ENCODE measurements at places on chromosomes 1 and 21.

- no peak for DNase-seq
Measured at GRCh38 chr1:22443332-22443731, 8.3 kb upstream of the ZBTB40 start.

DNA sequence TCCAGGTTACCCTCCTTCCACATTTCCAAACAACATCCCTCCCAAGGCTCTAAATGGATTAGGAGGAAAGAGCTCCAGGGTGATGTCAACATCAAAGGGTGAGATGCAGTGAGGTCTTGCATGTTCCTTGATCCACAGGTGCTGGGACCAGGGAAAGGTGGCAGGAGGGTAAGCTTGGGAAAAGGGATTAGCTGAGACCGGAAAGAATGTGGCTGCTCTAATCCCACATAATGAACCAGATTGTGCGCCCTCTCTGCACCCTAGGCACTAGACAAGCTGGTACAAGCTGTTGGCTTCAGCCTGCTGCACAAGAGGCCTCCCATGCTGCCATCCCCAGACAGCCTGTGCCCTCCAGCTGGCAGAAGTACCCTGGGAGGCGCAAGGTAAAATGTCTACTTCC, 34.9 kb downstream of the PLXNA2 start:
- no peak for DNase-seq

DNA sequence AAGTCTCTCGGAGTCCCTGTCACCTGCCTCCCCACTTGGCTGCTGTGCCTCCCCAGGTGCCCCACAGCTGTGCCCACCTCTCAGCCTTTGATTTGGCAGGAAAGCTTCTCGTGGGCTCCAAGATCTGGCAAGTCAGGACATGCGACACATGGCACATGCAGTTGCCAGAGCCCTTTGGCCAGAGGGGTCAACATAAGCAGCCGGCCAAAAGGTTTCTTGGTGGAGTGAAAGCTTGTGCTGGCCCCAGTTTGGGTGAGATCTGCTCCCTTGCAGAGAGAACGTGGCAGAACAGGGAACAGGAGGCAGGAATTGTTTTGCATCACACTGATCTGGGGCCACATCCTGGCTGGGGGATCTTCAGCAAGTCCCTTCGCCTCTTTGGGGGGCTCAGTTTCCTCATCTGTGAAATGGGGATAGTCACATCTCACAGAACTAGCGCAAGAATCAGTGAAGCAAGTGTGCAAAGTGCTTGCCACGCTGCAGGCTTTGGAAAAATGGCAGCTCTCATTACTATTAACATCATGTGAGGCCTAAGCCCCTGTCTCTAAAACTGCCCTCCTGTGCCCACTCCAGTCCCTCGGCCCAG, 232.6 kb downstream of the TRABD2B start:
- DNase-seq, result no peak

GRCh38 chr1:116104667-116105066, 6.5 kb upstream of the MAB21L3 start:
- no peak for DNase-seq

DNA sequence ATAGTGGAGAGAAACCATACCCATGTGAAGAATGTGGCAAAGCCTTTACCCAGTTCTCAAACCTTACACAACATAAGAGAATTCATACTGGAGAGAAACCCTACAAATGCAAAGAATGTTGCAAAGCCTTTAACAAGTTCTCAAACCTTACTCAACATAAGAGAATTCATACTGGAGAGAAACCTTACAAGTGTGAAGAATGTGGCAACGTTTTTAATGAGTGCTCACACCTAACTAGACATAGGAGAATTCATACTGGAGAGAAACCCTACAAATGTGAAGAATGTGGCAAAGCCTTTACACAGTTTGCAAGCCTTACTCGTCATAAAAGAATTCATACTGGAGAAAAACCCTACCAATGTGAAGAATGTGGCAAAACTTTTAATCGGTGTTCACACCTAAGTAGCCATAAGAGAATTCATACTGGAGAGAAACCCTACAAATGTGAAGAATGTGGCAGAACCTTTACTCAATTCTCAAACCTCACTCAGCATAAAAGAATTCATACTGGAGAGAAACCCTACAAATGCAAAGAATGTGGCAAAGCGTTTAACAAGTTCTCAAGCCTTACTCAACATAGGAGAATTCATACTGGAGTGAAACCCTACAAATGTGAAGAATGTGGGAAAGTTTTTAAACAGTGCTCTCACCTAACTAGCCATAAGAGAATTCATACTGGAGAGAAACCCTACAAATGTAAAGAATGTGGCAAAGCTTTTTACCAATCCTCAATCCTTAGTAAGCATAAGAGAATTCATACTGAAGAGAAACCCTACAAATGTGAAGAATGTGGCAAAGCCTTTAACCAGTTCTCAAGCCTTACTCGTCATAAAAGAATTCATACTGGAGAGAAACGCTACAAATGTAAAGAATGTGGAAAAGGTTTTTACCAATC, 80.0 kb downstream of the JMJD4 start:
- DNase-seq, result no peak

DNA sequence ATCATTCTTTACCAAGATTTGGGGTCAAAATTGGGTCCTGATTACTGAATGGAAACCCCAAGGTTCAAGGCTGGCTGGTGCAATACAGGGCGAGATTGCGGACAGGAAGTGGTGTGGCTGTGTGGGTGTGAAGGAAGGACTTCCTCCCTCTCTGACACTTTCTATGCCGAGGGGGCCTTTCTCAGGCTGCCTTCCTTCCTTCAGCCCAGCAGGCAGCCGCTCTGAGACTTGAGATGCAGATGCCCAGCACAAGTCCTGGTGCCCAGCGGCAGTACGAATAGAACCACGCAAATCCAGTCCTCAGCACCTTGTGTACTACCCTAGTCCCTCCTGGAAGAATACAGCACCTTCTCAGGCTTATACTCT, 16.3 kb downstream of the BATF3 start:
- peak; percentile 98 for DNase-seq

GRCh38 chr21:45076245-45076711, 1.9 kb downstream of the ADARB1 start:
- peak; percentile 56 for DNase-seq

DNA sequence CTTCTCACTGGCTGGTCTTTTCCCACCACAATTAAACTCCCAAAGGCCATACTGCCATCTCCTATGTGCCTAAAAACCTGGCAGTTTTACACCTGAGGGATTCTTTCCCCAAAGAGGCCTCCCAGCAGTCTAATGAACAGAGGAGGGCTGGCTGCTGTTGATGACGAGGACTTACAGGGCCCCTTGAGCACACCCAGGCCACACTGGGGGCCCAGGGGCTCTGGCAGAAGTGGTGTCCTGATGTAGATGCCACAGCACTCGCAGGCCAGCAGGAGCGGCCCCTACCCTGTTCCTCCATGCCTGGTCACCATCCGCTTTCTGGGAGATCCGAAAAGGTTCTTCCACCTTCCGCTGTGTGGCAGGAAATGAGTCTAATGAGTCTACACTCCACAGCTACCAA, 24.2 kb downstream of the POFUT2 start:
- no peak for DNase-seq

GRCh38 chr1:17447501-17447992, 8.1 kb upstream of the RCC2 start:
- no peak for DNase-seq

- DNase-seq, result no peak
Measured at GRCh38 chr1:1306070-1306660, 1.6 kb downstream of the ACAP3 start.

DNA sequence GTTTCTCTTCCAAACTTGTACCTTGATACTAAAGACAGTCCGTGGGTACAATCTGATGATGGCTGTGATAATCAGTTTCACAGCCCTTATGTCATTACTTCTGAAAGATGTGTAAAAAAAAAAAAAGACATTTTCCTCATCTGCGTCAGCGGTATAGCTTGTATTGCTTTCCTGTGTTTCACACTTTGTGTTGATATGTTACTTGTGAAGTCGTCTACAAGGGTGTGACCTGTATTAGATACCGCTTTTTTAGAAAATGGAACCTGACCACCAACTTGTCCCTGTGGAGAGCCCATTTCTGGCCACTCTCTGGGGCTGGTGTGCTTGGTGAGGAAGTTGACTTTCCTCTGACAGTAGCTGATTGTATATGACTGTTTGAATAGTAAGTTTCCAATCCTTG, 50.5 kb downstream of the PEX14 start:
- DNase-seq, result no peak

GRCh38 chr1:207844371-207844770, 66.6 kb downstream of the CD34 start:
- peak; percentile 40 for DNase-seq

GRCh38 chr1:235533476-235534168, 29.4 kb upstream of the B3GALNT2 start:
- DNase-seq, result no peak

DNA sequence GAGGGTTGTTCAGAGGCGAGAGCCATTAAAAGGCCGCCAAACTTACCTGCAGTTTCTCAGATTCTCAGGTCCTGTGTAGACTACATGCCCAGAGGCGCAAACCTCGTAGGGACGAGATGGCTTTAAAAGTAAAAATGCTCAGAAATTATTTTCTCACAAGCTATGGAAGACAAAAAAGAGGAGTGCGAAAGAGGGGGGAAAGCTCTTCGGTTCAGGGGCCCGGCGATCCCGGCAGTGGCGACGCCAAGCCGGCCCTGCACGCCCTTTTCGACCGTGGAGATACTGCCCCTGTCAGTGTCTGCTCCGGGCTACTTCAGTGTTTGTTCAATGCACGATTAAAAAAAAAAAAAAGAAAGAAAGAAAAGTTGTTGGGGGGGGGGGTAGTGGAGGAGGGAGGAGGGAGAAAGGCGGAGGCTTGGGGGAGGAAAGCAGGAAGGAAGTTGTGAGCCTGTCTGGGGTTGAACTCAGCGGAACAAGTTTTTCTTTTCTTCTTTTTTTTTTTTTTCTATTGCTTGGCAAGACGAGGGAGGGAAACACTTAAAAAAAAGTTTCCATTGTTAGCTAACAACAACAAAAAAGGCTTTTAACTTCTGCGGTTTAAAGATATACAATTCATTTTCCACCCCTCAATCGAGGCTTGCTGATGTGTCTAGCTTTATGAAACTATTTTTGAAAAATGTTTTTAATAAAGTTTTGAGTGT, at the start of gene ITPKB:
ITPKB (minus strand) TSS at position 288 of the 701 bp plus-strand sequence. CDS start 1,824 bp downstream, outside the sequence.
- peak; percentile 63 for DNase-seq

- no peak for DNase-seq
Measured at GRCh38 chr1:218516526-218516925, 171.4 kb downstream of the TGFB2 start.

DNA sequence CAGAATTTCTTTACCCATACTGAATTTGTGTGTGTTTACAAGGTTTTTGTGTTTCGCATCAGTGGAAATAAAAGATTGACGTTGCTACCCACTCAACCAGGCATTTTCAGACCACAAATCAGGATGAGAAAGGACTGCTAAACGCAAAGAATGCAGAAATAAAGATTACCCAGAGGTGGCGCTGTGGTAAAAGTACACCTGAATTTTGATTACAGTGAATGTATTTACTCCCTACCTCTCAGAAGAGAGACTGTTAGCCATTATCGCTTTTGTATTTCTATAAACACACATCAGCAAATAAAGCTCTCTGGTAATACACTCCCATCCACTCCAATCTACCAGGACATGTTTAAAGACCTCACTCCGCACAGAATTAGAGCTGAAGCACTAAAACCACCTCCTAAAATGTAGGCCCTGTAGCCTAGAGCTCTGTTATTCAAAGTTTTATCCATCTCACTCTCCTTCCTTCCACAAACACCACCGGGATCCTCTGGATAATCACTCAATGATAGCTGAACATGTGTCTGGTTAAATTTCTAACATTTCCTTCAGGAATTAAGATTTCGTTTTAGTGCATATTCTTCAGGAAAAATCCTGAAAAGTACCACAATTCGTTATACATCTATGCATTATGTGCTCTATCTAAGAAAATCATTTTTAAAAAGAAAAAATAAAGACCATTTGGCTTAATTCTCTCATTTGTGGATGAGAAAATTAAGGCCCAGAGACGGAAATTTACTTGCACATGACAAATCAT, 2.5 kb upstream of the LMO4 start:
- peak; percentile 70 for DNase-seq

DNA sequence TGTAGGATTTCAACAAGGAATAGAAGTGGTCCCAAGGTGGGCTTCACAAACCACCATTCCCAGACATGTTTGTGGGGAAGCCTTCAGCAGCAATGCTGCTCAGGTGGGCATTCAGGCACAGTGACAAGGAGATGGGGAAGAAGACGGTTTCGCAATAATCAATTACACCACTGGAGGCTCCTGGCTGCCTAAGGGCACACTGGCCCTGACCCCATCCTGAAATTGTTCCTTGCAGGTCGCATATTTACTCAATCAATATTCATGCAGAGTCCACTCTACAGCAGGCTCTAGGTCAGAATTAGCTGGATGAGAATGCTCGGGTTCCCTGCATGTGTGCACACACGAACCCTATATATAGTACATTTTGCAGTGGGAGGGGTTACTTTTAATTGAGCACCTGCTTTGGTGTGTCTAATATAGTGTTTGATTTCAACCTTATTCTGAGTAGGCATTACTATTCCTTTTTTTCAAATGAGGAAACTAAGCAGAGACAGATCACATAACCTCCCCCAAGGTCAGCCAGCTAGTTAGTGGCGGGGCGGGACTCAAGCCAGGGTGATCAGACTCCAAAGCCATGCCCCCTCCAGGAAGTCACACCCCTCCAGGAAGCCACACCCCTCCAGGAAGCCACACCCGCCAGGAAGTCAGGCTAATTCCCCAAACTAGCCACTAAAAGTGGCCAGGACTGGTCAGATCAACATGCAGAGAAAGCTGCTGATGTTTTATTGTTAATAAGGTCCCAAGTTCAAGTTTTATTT, 106.5 kb downstream of the HLCS start:
- DNase-seq, result peak; percentile 91

DNA sequence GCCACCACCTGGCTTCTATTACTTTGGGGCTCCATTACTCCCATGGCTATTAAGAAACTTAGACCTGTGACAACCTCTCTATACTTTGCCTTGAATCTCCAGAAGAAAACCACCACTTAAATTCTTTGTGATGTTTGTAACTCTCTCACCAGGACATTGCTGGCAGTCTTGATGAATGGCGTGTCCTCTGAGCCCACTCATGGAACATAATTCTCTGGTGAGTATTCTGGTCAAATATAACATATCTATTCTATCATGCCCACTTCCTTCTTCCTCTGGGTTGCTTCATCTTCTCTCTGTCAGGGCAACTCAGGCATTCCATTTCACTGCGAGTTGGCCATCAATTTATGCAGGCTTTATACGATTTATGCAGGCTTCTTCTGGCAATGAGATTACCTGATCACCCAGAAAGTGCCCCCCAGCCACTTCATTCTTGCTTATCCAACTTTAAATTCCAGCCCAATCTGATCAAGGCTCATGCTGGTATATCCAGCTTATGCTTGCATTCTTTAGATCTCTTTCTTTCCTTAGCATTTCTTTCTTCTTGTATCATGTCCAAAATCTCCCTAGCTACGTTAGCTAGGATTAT, 112.0 kb upstream of the CHRM3 start:
- no peak for DNase-seq

Data from inflammatory macrophage treated with lipopolysaccharide for 1 hour (primary cell).